ENCODE measurements at places on chromosomes 6 and 20.

DNA sequence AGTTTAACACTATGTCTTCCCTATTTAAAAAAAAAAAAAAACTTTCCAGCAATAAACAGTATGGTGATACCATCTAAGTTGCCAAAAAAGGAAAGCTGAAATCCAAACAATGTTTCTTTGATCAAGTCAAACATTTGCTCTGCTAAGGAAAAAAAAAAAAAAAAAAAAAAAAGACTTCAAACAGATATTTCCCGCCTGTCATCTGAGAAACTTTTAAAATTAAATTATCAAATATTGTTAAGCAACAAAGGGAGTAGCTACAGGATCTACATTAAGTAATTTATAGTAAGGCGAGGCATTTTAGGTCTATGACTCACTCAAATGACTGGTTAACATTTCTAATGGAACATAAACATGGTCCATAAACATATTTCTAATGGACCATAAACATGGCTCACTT lies 121.2 kb downstream of the DST start:
- DNase-seq: no peak

GRCh38 chr6:150026976-150027805 lies 1.9 kb upstream of the RAET1L start:
- DNase-seq: no peak

GRCh38 chr20:19735446-19735845 lies 22.6 kb upstream of the RIN2 start:
- DNase-seq: peak; percentile 89

GRCh38 chr6:25066593-25066992 lies 130.8 kb upstream of the RIPOR2 start:
- DNase-seq: no peak

DNA sequence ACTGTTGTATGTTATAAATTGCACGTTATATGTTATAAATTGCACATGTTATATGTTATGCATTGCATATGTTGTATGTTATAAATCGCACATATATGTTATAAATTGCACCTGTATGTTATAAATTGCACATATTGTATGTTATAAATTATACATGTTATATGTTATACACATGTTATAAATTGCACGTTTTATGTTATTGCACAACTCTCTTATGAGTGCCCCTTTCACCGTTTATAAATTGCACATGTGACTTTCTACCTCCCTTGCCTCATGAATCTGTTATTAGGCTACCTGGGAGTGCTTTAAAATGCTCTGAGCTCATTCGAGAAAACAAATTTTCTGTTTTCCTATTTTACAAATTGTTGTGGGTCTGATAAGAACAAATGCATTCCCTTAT lies 84.1 kb downstream of the RNF182 start:
- DNase-seq: no peak

- DNase-seq: no peak
Observed at GRCh38 chr20:60035-60918, 27.2 kb upstream of the DEFB125 start.

All from NCI-H226 (cell line).